Uterus (tissue), 4 donors: ENCODE measurements at places on chromosomes 7 and 10. TPM values are rescaled to one million over a fixed set of nuclear protein-coding genes. Genes with fewer than 3 reads are reported as not detected.

DNA sequence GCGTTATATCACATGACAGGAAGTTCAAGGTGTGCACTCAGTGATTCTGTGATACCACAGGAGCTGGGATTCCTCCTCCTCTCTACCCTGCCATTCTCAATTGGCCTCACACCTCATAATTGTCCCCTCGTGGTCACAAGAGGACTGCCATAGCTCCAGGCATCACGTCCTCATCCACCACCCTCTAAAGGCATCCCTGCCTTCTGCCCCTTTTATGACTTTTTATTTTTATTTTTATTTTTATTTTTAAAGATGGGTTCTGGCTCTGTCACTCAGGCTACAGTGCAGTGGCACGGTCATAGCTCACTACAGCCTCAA is 47.0 kb downstream of the PDGFA start:
- no peak overlapping the region for H3K4me3 ChIP-seq
- no peaks in the 10 kb centered on the region for H3K36me3 ChIP-seq
- no peaks in the 10 kb centered on the region for H3K4me1 ChIP-seq
- H3K27ac ChIP-seq: peak overlapping the region; percentile 59
- no peak for DNase-seq

DNA sequence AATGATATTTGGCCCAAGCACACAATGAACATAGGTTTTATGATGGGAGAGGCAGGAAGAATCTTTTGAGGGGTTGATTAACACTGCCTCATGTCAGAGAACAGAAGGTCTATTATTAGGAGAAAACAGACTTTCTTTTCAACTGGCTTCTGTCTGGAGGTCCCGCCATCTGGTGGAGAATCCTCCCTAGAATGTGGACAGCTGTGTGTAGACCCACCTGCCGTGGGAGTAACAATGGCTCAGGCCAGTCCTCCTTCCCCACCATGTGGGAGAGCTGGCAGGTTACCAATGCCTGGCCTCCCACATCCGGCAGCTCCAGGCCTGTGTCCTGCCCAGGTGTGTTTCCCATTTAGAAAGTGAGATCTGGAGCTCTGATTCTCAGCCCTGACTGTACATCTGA is 70.4 kb upstream of the AOAH start:
- H3K36me3 ChIP-seq: no peaks in the 10 kb centered on the region
- DNase-seq: no peak
- no peak overlapping the region for H3K4me3 ChIP-seq
- H3K4me1 ChIP-seq: no peaks in the 10 kb centered on the region
- H3K27ac ChIP-seq: no peak overlapping the region

DNA sequence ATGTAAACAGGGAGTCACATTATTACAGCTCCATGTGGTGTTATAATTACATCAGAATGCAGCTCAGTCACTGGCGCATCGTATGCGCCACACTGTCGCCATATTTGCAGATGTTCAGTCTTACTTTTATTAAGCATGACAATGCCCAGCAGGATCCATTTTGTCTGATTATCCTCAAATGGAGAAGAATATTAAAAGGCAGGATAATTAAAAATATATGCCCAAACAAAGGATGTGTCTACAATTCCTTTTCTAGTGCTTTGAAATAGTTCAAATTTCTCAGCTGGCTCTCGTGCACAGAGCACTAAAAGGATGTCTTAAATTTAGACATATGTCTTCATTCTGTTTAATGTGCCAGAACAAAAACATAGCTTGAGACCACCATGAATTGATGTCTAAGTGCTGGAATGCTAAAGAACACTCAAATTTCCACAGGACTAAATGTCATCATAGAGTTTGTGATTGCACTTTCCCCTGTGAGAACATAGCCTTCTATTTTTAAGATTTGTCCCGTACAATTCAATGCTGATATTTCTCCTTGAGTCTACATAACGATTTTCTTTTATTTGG is 168.0 kb downstream of the DKK1 start:
- H3K4me1 ChIP-seq: no peaks in the 10 kb centered on the region
- no peak for DNase-seq
- no peaks in the 10 kb centered on the region for H3K36me3 ChIP-seq
- no peak overlapping the region for H3K27ac ChIP-seq
- no peaks in the 10 kb centered on the region for H3K27me3 ChIP-seq

- H3K27ac ChIP-seq: no peak overlapping the region
- DNase-seq: no peak
- H3K4me3 ChIP-seq: no peak overlapping the region
- H3K36me3 ChIP-seq: no peaks in the 10 kb centered on the region
Observed at GRCh38 chr7:106254525-106255116, 30.2 kb downstream of the NAMPT start.

DNA sequence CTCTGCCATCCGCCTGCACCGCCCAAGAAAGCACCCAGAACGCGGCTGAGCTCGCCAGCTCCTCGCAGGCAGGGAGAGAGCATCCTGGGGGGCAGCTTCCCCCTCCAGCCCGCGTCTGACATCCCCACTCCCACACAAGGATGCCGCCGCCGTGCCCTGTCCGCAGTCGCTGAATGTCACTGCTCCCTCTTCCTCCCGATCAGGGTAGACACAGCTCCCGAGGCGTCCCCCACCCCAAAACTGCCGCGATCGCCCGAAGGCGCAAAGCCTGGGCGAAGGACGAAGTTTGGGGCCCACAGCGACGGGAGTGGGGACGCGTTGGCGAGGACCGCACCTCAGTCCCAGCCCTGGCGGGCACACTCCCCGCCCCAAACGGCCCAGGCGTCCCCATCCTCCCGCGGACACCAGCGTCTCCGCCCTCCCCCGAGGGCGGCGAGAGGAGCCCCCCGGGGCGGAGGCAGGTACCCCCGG is 1.5 kb upstream of the KAT6B start:
- no peaks in the 10 kb centered on the region for H3K36me3 ChIP-seq
- H3K27ac ChIP-seq: peak overlapping the region; percentile 97
- no peaks in the 10 kb centered on the region for H3K27me3 ChIP-seq
- H3K4me1 ChIP-seq: peaks cover 15% of the 10 kb centered on the region
- peak overlapping the region; percentile 67 for H3K4me3 ChIP-seq
- peak; percentile 46 for DNase-seq

Gene MMP21
- not detected for total RNA-seq

Gene HABP2
- 0.15 TPM for total RNA-seq

DNA sequence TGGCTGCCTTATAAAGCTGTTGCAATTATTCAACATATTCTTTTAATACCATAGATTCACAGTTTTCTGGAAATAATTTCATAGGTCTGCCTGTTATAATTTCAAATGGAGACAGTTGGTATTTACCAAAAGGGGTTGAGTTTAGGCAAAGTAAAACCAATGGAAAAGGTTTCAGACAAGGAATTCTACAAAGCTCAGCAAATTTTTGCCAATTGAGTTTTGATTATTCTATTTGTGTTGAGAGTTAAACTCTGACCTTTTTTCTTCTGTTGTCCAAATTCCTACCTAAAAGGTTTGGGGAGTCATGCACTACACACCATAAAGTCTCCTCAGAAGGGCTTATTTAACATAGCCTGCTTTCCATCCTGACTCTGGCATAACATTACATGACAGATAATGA is 38.5 kb upstream of the ABCA13 start:
- H3K36me3 ChIP-seq: no peaks in the 10 kb centered on the region
- no peaks in the 10 kb centered on the region for H3K4me1 ChIP-seq
- H3K27ac ChIP-seq: no peak overlapping the region
- no peaks in the 10 kb centered on the region for H3K27me3 ChIP-seq
- H3K4me3 ChIP-seq: no peak overlapping the region
- no peak for DNase-seq

DNA sequence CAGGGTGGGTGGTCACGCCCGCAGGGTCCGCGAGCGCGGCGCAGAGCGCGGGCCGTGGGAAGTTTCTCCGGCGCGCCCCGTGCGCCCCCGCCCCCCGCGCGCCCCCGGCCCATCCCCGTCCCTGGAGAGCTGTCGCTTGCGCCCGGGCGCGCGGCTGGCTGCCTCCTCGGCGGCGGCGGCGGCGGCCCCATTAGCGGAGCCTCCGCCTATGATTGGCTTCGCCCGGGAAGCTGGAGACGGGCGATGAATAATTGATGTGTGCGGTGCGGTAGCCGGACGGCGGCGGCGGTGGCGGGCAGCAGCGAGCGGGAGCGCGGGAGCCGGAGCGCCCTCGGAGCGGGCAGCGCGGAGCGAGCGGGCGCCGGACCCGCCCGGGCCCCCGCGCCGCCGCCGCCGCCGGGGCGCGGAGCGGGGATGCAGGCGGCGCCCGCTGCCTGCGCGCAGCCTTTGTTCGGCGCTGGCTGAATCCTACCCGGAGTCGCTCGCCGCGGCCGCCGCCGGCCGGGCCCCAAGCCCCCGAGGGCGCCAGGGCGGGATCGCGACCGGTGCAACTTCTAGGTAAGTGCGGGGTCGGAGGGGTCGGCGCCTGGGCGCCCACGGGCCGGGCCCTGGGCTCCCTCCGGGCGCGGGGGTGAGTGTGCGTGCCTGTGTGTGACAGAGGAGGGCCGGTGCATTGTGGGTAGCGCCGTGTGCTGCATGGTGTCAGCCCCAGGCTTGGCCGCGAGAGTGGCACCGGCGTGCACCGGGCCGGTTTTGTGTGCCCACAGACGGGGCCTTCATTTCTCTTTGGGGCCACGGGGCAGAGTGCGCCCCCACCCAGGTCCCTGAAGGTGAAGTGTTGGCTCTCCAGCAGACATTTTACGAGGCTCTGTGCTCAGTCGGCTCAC is 103.8 kb upstream of the PPIF start:
- no peaks in the 10 kb centered on the region for H3K27me3 ChIP-seq
- H3K27ac ChIP-seq: peak overlapping the region; percentile 77
- DNase-seq: no peak
- H3K4me1 ChIP-seq: peaks cover 7% of the 10 kb centered on the region
- H3K4me3 ChIP-seq: peak overlapping the region; percentile 44
